ENCODE measurements at places on chromosomes 1 and 21.

- no peak for DNase-seq
Measured at GRCh38 chr1:19390166-19390850, 78.2 kb downstream of the SLC66A1 start.

GRCh38 chr1:108097018-108097417 is 103.1 kb downstream of the SLC25A24 start:
- no peak for DNase-seq

DNA sequence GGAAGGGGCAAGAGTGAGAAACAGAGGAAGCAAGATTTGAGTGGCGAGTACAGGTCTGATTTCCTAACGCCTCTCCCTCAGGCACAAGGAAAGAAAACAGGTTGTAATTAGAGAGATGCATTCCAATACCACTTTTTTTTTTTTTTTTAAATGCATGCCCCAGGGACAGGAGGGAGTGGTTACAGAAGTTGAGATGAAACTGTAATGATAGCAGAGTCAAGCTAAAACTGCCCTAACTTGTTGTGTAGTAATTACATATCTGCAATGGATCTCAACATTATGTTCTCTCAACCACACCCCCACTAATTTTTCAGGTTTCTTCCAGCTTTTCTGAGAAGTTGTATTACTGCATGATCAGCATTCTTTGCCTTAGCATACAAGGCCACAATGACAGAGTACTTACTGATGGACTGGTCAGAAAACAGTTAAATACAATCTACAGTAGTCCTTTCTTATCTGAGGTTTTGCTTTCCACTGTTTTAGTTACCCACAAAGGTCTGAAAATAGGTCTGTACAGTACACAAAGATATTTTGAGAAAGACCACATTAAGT is 5.5 kb downstream of the ETV3 start:
- no peak for DNase-seq

DNA sequence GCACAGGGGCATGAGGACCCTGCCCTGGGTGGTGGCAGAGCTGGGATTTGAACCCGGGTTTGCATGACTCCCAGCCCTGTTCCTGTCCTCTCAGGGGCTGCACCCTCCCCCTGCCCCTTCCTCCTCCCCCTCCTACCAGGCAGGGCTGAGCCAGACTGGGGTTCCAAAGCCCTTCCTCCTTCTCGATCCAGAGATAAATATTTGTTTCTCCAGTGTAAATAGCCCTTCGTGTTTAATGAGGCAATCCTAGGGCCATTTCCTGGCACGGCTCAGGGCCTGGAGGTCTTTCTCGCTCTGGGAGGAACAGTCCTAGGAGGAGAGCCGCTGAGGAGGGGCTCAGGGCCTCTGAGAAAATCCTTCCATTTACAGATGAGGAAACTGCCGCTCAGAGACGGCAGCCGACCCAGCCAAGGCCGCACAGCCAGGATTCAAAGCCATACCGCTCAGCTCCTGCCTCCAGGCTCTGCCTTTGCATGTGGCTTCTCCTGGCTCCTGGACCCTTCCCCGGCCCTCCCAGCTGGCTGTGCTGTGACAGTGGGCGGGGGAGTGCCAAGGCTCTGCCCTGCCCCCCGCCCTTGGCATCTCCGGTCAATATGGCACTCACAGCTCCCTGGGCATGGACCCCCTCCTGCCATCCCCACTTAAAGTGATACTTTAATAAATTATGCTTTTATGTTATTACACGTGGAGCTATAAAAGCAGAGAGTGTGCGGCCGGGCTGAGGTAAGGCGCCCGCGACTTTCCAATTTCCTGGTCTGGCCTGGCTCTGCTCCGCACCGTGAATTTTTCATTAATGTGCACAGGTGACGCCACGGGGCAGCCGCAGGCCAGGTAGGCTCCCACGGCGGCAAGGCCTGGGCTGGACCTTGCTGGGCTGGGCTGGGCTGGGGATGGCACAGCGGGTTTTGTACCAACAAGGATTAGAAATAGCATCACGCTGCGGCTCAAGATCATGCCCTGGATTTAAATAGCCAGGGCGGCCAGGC is 114.7 kb upstream of the WNT4 start:
- no peak for DNase-seq

DNA sequence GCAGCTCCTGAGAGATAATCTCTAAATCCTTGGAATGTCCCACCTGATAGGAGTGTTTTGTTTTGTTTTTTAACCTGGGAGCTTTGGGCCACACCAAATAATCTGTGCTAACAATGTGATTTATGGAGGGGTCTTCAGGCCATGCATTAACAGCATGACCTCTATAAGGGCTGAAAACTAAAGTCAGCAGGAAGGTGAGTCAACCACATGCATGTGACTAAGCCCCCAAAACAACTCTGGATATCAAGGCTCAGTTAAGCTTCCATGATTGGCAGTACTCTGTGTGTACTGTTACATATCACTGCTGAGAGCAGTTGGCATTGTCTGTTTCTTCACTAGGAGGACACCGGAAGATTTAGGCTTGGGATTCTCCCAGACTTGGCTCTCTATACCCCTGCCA is 10.7 kb downstream of the AUNIP start:
- no peak for DNase-seq

DNA sequence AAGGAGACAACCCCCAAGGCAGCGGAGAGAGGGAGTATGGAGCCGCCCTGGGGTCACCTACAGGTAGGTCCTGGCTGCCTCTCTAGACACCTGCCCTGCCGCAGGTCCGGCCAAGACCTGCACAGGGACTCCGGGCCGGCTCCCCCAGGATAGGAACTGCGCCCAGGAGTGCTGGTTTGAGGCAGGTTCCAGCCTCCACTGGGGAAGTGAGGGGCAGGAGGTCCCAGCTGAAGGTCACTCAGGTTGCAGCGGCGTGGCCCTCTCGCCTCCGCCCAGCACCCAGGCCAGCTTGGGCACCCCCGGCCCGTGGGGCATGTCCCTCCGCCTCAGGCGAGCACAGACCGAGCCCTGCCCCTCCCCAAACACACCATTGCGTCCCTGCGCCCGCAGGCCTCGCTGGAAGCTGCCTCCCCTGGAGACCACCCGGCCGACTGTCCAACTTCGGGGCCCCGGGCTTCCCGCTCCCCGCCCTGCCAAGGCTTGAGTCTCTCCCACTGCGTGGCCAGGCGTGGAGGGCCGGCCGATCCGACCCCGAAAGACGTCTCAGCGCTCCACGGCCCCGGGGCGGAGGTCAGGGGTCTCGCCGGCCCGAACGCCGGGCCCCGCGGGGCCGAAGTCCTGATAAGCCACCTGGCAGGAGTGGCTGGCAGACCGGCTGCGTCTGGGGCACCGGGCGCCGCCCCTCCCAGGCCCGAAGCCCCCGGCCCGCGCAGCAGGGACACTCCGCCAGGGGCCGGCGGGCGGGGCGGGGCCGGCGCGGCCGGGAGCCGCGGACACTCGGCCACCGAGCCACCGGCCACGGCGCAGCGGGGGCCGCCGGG is 1.4 kb upstream of the SKI start:
- no peak for DNase-seq
